ENCODE measurements at places on chromosomes 5 and 9.

- DNase-seq = no peak
These were observed 212.3 kb downstream of the ICE1 start for GRCh38 chr5:5634817-5635216.

DNA sequence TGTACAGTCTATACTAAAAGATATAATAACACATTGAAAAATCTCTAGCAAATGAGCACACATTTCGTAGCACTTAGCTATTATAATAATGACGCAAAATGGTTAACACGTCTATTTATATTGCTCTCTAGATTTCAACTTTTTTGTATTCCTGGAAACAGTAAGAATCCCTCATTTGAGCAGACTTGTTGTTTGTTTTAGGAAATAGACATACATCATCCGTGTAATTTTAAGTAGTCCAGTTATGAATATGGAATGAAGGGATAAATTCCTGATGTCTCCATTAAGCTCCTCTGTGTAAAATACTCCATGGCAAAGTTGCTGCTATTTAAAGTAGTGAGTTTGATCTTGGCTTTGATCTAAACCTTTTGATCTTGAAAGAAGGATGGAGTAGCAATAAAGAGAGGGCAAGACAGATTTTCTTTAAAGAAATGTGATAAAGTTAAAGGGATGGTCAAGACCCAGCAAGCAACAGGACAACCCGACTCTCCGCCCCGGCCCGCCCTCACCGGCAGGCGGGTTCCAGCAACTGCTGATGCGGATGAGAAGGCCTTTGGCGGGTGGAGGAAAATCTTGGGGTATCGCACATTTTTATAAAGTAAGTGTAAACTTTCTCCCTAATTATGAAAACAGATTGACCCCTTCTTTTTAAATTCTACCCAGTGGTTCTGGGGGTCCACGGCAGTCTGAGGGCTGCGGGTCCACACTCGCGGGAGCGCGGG, 277.4 kb downstream of the AOPEP start:
- no peak for DNase-seq

DNA sequence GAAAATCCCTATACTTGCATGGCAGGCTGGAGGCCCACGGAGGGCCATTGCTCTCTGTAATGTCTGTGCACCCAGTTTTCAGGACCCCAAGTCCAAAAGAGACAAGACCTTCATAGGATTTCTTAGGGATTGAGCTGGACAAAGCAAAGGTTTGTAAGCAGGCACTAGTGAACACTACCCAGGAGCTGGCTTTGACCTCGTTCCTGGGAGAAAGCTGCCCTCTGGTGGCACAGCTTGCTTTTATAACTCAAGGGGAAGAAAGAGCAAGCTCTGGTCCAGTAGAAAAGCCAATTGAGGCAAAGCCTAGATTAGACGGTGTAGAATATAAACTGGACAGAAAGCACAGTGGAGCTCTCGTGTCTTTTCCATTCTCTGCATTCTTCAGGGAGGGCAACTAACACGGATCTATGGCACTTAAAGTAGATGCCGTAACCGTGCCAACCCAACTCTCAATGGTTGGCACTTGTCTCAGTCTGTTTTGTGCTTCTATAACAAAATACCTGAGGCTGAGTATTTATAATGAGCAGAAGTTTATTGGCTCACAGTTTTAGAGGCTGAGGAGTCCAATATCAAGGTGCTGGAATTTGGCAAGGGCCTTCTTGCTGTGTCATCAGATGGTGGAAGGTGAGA, 7.9 kb downstream of the GABRP start:
- DNase-seq = peak; percentile 13

GRCh38 chr9:111436571-111436970, 47.6 kb downstream of the ECPAS start:
- no peak for DNase-seq

- no peak for DNase-seq
These were observed 299.7 kb downstream of the CWC27 start for GRCh38 chr5:65068410-65068809.

DNA sequence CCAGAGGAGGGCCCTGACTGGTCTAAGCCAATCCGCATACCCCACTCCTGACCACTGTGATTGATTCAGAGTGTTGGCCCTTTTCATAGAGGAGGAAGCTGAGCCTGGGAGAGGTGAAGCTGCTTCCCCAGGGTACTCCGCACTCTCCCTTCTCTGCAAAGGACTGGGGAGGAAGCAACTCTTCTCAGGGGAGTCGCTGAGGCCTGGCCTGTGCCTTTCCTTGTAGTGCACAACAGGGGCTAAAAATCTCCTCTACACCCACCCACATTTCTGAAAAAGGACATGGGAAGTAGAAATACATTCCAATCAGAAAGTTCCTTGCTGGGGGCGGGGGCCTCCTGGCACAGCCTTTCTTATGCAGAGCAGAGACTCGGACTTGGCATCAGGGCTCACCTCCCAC, 22.2 kb downstream of the AK8 start:
- DNase-seq = no peak

DNA sequence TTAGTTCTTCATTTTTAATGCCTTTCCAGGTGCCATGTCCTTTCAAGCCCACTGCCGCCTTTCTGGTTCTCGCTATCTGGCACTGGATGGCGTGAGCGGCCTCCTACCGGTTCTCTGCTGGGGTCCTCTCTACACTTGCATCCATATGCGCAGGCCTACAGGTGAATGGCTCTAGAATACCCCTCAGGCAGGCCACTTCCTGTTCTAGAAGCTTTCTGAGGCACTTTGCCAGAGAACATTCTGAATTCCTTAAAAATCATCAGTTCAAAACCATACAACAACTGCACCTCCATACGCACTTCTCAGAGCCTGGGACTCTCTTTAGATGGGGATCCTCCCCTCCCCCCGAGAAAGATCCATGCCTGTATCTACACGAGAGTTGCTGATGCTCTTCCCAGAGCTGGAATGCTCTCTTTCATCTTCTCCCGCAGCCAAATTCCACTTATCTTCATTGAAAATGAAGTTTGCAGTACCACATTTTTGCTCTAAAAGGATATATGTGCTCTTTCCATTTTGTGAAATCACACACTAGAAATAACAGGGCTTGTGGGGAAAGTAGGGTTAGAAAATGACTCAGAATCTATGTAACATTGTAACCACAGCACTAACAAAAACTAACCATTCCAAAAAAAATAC, 1.4 kb upstream of the LHFPL2 start:
- DNase-seq = no peak

GRCh38 chr9:131776473-131776872, 36.6 kb upstream of the RAPGEF1 start:
- no peak for DNase-seq

DNA sequence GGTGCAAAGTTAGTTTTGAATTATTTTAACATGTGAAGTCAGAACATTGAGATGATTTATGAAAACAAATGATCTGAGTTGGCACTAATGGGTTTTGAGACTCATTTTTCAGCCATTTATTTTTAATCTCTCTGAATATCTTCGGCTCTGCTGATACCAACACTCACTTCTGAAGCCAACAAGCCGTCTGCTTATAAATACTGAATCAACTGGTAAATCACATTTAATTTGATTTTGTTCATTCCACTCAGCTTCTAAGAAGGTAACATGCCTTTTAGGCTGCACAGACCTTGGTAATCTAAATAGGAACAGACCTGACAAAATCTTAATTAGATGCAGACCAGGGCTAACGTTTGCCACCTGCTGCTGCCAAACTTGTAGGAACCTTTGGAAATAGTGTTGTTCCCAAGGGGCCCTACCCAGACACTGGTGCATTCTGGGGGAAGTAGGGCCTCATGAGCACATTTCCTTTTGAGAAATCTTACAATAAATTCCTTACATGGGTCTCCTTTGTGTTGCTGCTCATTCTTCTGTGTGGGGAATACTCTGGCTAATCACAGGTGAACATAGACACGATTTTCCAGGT, 182.2 kb downstream of the KCTD16 start:
- DNase-seq = no peak

DNA sequence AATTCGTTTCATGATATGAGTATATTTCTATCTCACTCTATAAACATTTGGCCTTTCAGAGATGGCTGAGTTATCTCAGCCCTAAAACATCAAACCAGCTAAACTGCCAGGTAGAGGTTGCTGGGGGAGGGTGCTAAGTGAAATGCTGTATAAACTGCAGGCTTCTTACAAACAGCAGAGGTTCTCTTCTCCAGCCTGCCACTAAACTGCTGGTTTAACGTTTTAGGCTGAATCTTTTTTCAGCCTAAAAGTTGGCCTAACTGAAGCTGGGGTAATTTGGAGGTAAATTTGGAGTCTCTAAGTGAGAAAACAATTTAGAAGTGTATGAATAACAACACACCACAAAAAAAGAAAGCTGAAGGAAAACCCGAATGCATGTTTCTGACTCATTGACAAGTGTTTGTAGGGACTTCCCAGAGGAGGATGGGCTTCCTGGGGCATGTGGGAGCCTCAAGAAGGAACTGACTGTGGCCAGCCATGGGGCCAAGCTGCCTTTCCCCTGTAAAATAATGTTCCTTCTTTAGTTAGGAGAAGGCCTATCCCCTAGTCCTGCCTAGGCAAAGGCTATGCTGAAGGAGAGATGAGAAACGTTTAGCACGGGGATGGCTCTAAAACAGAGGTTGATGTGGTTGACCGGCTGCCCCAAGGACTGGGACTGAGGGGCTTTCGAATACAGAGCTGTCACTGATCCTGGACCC, 44.3 kb downstream of the SLC28A3 start:
- DNase-seq = peak; percentile 18

- no peak for DNase-seq
These were observed 1899.9 kb downstream of the MAT2B start for GRCh38 chr5:165405340-165405739.

DNA sequence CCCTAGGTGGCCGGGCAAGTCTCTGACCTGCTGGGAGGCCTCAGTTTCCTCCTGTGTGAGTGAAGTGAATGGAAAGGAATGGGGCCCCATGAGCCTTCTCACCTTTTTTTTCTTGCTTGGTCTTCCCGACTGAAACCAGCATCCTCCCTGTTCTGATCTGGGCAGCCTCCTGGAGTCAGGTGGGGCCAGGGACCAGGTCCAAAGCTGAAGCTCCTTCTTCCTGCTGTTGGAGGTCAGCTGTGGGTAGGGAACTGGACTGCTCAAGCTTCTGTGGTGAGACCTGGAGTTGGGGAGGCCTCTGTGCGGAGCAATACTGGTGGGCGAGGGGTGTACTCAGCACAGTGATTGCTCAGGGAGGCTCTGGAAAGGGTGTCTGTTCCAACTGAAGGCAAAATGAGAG, 99.7 kb downstream of the PCSK1 start:
- no peak for DNase-seq

DNA sequence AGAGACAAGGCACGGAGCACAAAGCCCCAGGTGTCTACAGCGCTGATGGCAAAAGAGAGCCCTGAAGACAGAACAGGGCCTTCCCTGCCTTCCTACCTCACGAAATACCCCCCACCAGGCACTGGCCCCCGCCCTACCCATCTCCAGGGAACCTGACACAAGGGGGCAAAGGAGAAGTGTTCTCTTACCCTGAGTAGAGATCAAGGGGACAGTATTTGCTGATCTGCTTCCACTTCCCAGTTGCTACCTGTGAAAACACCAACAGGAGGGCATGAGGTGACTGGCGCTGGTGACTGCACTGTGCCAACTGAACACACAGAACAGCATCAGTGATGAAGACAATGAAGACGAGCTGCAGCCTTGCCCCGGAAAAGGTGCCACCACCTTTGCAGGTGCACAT, 27.4 kb downstream of the IPPK start:
- DNase-seq = no peak

DNA sequence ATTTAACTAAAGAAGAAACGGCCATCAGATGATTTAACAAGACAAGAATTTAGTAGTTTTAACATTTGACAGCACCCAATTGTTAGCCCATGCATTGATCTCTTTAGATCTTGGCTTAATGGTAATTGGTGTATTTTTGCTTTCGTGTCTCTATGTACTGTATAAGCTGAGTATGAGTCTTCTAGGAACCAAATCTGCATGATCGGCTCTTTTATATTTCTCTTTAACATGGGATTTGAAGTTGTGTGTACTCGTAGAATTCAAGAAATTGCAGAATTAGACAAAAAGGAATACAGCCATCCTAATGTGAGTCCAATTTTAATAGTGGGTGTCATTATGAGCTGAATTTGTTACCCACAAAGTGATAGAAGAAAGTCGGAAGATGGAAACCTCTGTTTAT, 438.9 kb upstream of the WWC1 start:
- no peak for DNase-seq

GRCh38 chr9:97658707-97659106, 25.1 kb downstream of the NCBP1 start:
- no peak for DNase-seq

DNA sequence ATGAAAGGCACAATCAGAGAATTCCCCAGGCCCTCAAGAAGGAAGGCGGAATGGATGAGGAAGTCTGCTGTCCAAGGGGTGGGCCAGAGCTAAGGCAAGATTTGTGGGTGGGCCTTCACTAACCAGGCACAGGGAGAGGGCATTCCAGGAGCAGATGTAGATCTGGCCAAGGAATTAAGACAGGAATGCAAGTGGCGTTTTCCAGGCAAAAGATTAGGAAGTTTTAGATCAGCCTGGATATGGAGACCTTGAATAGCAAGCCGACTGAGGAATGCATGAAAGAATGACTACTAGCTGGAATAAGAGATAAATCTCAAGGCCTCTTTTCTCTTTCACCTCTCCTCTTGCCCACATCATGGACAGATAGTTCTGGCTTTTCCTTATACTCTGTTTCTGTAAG, 68.5 kb downstream of the GHR start:
- no peak for DNase-seq

DNA sequence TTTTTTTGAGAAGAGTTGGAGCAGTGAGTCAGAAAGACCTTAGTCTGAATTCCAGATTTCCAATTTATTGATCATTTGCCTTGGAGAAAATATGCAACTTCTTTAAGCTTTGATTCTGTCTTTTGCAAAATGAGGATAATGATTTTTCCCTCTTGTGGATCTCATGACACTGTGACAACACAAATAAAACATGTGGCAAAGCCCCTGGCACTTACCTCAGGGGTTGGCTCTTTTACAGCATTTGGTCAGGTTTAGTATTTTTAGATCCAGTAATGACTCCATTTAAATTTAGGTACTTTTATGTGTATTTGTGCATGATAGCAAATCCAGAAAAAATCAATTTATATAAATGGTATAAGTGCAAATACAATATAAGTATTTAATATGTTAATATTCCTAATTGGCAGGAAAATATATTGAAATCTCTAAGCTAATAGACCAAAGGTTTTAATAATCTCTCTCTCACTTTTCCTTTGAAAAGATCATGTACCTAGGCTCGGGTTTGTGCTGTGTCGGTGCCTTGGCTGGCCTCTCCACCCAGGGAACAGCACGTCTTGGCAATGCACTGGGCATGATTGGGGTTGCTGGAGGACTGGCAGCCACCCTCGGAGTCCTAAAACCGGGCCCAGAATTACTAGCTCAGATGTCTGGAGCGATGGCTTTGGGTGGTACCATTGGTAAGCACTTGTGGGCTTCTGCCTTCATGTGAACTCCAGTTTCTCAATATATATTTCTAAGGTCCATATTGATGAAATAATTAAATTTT, 49.7 kb downstream of the NNT start:
- no peak for DNase-seq

- no peak for DNase-seq
These were observed 437.2 kb upstream of the EDIL3 start for GRCh38 chr5:84821924-84822323.

DNA sequence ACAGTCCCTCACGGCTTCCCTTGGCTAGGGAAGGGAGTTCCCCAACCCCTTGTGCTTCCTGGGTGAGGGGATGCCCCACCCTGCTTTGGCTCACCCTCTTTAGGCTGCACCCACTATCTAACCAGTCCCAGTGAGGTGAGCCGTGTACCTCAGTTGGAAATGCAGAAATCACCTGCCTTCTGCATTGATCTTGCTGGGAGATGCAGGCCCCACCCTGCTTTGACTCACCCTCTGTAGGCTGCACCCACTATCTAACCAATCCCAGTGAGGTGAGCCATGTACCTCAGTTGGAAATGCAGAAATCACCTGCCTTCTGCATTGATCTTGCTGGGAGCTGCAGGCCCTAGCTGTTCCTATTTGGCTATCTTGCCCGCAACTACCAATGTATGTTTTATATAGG, 44.7 kb downstream of the CCL28 start:
- no peak for DNase-seq
